ENCODE measurements at places on chromosomes 1 and 21.

DNA sequence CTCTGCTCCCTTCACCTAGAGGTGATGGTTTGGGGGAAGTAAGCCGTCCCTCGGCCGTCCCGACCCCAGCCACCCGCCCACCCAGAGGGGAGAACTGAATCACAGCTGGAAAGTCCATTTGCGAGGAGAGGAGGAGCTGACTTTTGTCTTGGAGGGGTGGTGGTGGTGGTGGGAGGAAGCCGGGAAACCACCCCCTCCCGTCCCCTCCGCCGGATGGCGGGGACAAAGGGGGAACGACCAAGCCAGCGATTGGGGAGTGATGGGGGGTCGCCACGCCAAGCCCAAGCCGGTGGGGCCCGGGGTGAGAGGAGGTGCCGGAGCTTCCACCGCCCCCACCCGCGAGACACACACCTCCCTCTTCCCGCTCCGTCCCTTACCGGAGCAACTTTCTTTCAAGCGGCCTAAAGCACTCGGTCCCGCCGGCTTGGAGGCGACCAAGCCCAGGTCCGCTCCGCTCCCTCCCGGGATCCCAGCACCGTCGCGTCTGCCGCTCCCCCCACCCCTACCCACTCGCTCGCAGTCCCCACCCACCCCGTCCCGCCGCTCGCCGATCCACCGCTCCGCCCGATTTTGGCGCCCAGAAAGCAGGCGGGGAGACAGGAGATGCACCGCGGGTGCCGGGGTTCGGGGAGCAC, 540 bp downstream of the ARHGEF2 start:
- DNase-seq: no peak

DNA sequence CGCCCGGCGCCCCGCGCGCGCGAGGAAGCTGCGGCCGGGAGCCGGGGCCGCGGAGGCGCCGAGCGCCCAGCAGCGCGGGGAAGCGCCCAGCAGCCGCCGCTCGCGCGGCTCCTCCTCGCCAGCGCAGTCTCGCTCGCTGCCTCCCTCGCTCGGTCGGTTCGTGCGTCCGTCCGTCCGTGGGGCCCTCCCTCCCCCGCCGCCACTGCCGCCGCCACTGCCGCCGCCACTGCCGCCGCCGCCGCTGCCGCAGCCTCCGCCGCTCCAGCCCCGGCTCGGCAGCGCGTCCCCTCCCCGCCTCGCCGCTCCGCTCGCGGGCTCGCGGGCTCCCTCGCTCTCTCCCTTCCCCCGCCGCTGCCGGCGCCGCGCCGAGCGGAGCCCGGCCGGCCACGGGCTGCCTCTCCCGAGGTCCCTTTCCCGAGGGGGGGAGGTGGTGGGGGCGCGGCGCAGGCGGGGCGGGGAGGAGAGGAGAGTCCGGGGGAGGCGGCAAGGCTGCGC, at the start of gene KCND3:
TSS of gene KCND3 (minus strand) at position 138 of the 495 bp plus-strand sequence.
- peak; percentile 31 for DNase-seq

- DNase-seq: peak; percentile 62
These were observed 13.9 kb upstream of the CAMK1G start for GRCh38 chr1:209569455-209570207.

DNA sequence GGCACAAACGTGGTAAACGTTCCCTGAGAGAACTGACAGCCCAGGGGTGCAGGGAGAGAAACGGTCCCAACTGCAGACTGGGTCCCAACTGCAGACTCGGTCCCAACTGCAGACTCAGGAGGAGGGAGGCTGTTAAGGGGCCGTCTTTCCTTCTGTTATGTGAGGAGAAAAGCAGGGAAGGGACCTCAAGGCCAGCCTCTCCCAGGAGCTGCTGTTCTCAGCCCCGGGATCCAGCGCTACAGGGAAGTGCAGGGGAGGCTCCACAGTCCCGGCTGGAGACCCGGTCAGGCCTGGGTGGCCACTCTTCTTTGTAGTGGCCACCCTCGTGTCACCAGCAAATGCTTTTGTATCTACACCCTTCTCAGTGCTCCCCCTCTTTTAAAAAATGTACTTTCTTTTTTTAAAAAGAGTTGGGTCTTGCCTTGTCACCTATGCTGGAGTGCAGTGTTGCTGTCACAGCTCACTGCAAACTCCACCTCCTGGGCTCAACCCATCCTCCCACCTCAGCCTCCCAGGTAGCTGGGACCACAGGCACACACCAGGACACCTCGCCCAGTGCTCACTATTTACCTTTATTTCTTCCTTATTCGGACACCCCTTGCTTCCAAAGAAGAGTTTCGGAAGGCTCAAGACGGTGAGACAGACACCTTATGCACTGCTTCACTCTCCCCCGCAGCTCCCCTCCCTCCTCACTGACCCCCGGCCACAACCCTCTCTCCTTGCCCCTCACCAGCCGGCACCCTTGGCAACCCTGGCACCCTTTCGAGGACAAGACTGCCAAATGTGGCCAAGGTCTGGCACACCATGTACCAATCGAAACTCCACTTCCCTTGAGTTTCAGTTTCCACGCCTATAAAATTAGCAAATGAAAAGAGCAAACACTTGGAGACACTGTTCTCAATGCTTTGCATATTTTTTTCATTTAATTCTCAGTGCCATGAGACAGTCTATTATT, 21.8 kb downstream of the CAPN2 start:
- no peak for DNase-seq

- no peak for DNase-seq
These were observed 207.1 kb downstream of the AKT3 start for GRCh38 chr1:243642936-243643335.

DNA sequence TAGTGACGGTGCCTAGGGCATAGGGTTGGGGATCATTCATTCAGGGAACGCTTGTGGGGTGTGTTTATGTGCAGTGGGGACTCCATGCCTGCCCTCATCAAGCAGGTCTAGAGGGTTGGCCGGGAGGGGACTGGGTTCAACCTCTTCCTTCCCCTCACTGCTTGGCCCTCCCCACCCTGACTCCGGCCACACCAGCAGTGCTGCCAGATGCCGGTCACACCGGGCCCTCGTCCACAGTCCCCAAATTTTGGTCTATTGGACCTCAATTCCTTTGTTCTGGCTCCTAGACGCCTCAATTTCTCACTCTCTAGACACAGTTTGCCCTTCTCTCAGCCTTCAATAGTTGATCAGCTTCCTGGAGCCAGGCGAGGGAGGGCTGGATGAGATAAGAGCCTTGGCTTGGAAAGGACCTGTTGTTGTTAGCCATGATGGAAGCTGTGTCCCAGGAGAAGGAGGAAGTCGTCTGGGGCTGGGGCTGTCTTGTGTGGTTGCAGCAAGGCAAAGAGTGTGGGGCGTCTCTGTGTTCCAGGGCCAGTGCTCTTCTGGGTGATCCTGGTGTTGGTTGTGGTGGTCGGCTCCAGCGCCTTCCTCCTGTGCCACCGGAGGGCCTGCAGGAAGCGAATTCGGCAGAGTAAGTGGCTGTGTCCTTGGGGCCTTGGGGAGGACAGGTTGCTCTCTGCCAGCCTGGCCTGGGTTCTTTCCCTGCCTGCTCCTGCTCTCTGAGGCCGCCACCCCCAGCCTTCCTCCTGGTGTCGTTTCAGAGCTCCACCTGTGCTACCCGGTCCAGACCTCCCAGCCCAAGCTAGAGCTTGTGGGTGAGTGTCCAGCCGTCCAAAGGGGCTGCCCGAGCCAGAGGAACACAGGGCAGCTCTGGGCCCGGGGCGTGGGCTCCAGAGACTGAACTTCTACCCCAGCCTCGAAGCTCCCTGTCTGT, 41.1 kb upstream of the TNFRSF1B start:
- DNase-seq: no peak

DNA sequence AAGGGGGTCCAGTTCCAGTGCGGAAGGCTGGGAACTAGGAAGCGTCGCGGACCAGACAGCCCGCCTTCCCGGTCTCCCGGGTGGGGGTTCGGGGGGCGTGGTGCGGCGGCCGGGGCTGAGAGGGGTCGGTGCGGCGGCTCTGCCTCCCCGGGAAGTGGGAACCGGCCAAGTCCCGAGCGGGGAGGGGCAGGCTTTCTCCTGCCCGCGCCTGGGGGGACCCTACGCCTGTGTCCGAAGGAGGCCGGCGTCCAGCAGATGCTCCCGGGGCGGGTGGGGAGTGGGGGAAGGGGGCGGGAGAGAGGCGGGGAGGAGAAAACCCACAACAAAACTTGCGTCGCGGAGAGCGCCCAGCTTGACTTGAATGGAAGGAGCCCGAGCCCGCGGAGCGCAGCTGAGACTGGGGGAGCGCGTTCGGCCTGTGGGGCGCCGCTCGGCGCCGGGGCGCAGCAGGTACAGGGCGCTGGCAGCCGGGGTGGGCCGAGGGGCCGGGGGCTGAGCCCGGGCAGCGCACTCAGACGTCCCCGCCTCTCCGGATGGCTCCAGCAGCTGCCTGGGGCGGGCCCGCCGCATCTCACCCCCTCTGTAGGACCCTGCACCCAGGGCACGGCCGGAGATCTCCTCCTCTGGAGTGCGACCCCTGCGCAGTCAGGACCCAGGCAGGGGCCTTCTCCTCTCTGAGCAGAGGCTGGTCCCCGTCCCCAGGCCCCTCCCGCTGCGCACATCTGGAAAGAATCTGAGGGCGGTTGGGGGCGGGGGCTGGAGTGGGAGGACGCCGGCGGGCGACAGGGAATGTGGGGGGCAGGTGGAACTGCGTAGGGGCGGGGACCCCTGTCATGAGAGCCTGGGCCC, at the start of gene PODN:
TSS of gene PODN (plus strand) at position 355 of the 849 bp plus-strand sequence. CDS start 7,643 bp downstream, outside the sequence.
- DNase-seq: peak; percentile 61

DNA sequence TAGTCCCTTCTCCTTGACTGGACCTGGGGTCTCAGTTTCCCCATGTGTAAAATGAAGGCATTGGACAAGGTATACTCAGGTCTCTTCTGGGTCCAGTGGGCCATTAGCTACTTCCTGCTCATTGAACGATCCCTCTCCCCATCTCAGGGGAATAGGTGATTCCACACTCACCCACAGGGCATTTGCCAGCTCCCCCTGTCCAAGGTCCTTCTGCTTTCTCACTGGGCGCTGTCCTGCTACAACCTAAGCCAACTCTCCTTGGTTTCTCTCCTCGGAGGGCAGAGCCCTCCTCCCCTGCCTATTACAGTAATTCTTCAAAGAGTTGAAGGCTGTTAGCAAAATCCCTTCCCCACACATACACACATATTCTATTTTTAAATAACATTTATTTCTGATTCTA, 16.6 kb downstream of the DISP3 start:
- DNase-seq: no peak

DNA sequence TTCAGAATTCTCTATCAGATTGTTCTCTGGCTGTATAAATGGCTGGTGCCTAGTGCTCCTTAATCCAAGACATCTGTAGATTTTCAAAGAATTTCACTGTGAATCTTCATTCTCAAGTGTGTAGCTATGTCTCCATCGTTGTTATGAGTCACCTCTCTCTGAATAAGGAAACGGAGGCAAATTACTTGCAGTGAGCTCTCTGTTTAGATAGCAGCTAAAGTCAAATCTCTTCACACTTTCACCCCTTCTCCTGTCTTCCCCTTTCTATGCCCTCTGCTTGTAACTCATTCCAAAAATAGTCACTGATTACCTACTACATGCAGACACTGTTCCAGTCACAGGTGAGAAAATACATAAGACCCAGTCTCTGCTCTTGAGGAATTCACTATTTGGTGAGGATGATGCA, 39.7 kb downstream of the CHML start:
- DNase-seq: peak; percentile 65

DNA sequence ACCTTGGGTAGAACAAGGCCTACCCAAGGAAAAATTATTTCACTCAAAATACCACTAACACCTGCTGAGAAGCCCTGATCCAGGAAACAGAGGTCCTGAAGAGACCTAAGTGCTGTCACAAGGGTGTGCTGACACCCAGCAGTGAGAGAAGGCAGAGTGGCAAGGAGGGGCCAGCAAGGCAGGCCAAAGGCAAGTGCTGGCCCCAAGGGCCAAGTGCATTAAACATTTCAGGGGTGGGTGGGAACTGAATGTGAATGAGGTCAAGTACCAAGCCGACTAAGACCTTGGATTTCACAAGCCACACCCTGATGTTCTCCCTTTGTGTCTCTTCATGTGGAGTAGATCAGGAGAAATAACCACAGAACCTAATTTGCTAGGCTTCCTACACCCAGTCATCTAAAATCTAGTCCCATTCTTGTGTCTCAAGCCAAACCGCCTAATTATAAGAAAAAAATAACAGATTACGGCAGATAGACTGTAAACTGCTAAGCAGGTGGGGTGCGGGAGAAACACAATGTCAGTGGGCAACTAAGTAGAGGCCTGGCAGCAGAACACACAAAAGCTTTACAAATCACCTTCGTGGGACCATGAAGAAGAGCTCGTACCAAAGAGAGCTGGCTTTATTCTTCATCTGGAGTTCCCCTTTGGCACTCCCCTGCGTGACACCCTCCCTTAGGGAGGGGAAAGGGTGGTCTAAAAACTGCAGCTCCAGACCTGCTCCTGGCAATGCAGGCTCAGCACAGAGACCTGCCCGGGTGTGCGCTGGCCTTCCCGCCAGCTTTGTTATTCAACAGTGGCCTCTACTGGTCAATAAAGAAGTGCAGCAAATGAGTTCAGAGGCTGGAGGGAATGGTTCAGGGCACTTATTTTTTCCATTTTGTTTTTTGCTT, 8.7 kb downstream of the UBE2G2 start:
- peak; percentile 90 for DNase-seq

GRCh38 chr1:43602990-43603389, 47.0 kb upstream of the KDM4A start:
- no peak for DNase-seq

DNA sequence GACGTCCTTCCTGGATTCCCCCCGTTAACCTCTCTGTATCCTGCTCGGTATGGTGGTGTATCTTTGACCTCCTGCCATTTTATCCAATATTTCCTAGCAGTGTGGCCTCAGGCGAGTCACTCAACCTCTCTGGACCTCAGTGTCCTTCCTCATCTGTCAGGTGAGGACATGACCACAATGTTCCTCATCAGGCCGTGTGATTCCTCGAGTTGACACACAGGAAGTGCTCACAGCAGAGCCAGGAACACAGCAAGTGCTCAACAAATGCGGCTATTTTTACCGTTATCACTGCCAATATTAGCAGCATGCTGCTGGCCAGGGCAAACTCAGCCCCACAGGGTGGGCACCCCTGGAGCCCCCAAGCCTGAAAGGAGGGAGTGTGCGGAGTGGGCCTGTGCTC, 450.2 kb downstream of the KIF26B start:
- DNase-seq: no peak

DNA sequence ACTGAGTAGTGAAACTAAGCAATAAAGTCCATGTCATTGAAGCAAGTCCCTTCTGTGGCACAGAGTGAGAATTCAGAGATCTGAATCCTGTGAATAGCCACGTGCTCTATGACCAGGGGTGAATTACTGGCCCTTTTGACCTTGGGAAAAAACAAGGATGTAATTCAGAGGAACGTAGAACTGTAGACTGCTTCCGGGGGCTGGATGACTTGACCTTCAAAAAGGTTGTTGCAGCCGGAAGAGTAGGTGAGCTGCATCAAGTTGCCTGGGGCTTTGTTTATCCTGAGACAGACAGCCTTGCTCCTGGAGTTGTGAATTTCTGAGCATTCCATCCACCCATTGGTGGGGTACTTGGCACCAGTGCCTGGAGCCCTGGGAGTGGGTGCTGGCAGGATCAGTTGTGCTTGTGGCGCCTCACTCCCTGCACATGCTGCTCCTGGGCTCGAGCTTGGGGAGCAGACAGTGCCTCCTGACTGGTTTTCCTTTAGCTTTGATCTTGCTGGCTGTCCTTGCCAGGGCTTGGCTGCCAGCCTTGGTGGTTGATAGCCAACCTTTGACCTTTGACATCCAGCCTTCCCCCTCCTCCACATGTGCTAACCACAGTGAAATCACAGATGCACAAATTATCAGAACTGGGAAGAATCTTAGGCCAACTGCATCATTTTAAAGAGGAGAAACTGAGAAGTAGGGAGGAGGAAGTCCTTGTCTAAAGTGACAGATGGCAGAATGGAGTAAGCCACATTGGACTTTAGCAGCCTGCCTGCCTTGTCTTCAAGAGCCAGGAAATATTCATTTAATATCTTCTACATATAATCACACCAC, 16.2 kb upstream of the MYOG start:
- no peak for DNase-seq

All from AG08395 (cell line).